ENCODE measurements at places on chromosomes 3 and 15.

DNA sequence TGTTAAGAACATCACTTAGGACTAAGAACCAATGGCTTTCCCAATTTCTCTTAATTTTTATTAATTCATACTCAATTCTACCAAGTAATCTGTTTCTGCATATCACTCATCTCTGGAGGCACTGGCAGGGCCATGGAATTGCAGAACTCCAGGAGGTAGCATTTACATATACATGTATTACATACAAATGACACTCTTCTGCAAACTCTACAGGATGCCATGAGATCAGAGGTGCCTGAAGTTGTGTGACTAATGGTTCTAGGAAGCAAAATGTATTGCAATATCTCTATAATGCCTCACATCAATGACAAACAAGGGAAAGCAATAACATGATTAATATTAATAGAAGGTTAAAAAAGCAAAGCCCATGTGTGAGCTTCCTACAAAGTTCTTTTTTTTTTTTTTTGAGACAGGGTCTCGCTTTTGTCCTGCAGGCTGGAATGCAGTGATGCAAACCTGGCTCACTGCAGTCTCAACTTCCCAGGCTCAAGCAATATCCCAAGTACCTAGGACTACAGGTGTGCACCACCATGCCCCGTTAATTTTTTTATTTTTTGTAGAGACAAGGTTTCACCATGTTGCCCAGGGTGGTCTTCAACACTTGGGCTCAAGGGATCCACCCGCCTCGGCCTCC lies 33.0 kb downstream of the DENND6A start:
- DNase-seq: no peak
- peaks cover 10% of the 10 kb centered on the region for H3K36me3 ChIP-seq
- no peaks in the 10 kb centered on the region for H3K27me3 ChIP-seq
- no peak overlapping the region for H3K27ac ChIP-seq
- H3K4me3 ChIP-seq: no peak overlapping the region

DNA sequence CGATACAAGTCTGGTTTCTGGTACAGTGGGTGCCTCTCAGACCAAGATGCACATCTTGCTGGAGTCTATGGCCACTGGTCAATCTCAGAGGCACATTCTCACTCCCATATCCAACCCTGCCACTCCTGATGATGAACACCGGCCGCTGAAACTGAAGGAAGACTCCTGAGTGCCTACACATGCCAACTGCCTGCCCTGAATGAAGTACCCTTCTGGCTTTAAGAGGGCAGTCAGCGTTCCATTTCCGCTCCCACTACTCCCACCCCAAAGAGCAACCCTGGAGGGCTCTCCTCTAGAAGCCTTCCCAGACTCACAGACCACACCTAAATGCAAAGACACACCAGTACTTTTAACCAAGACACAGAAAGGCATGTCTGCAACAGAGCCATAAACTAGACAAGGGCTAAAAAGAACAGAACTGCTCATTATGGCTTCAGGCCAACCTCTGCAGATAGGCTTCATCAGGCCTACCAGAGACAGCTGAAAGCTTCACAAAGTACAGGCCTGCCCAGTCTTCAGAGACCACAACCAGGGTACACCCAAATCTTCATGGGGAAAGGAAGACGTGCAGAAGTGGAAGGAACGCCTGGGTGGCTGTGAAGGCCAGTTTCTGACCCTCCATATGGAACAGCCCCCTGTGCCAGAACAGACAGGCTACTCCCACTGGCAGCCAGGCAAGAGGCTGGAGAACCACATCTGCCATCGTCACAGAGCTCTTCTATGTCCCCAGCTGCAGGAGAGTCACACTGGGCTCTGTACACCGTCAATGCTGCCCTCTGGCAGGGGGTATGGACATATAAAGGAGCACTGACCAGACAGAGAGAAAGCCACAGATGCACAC lies 14.3 kb downstream of the ANP32A start:
- H3K27ac ChIP-seq: no peak overlapping the region
- DNase-seq: no peak
- H3K4me1 ChIP-seq: peaks cover 83% of the 10 kb centered on the region
- no peaks in the 10 kb centered on the region for H3K27me3 ChIP-seq
- peaks cover 24% of the 10 kb centered on the region for H3K36me3 ChIP-seq

DNA sequence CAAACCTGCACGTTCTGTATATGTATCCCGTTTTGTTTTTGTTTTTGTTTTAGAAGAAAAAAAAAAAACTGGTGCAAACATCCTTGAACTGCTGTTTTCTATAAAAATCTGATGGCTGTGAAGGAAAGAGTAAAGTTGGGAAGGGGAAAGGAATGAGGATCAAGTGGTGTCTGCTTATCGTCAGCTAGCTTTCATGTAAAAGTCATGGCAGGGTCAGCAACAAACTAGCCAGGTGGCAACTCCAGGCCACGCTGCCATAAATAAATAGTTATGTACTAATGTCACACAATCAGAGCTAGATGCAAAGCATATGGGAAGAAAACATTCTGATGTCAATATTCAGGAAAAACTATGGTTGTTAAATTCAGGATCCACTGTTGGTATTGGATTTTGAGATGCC lies 2.3 kb upstream of the CDIN1 start:
- H3K4me3 ChIP-seq: no peak overlapping the region
- no peak overlapping the region for H3K27ac ChIP-seq
- peaks cover 28% of the 10 kb centered on the region for H3K4me1 ChIP-seq
- DNase-seq: no peak
- peaks cover 7% of the 10 kb centered on the region for H3K27me3 ChIP-seq

DNA sequence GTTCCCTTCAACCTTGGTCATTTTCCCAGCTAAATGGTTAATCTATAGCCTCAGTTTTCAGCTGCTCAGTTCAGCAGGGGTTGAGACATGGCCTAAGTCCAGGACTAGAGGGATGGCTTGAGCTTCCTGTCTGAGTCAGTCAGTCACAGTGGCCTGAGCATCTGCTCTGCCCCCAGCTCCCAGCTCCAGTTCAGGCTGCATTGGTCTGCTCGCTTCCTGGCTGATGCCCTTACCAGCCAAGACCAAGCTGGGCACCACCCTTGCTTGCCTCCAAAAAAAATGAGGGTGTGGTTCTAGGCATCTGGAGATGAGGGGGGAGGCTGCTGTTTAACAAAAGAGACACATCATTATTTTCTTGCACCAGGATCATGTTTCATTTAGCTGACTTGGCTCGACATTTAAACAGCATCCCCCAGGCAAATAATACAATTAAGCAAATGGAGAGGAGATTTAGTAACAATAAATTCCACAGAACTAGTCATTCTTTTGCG lies 70.7 kb downstream of the WNT5A start:
- H3K27ac ChIP-seq: no peak overlapping the region
- DNase-seq: no peak
- no peak overlapping the region for H3K4me3 ChIP-seq
- no peaks in the 10 kb centered on the region for H3K27me3 ChIP-seq
- no peaks in the 10 kb centered on the region for H3K4me1 ChIP-seq

DNA sequence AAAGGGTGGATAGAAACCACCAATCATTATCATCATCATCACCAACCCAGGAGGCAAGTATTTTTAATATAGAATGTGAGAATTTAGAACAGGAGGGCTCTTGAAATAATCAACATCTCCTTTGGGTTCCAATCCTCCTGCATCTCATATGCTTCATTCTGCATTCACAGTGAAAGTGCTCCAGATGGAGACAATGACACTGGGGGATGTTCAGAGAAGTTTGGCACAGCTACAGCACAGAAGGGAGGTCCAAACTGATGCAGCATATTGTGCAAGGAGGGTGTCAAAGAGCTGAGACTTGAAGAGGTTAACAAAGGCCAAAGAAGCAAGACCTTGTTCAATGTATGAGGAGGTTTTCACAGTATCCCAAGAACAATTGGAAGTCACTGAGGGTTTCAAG lies 767.1 kb downstream of the NTRK3 start:
- no peaks in the 10 kb centered on the region for H3K27me3 ChIP-seq
- no peaks in the 10 kb centered on the region for H3K4me1 ChIP-seq
- no peak overlapping the region for H3K4me3 ChIP-seq
- no peaks in the 10 kb centered on the region for H3K36me3 ChIP-seq

DNA sequence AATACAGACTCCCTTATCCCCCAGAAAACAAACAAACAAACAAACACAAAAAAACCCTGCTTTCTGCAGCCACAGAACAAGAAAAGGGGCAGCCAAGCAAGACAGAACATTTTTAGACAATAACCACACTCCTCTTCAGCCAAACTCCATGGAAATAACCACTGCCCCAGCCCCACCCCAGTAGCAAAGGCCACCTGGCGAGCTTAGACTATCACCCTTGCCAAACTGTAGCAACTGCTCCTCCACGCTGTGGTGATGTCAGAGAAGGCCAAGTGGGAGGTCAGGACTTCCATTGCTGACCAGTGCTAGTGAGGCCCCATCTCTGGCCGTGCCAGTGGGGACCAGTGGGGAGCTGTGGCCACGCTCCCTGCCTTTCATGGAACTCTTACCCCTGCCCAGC lies 60.3 kb upstream of the CHRNA7 start:
- peaks cover 4% of the 10 kb centered on the region for H3K27me3 ChIP-seq
- H3K4me3 ChIP-seq: no peak overlapping the region
- H3K4me1 ChIP-seq: peaks cover 1% of the 10 kb centered on the region

GRCh38 chr3:104584682-104585081 lies 782.0 kb upstream of the ALCAM start:
- H3K36me3 ChIP-seq: no peaks in the 10 kb centered on the region
- no peak overlapping the region for H3K4me3 ChIP-seq
- H3K27ac ChIP-seq: no peak overlapping the region
- DNase-seq: no peak
- no peaks in the 10 kb centered on the region for H3K4me1 ChIP-seq
- H3K27me3 ChIP-seq: peaks cover 6% of the 10 kb centered on the region

- no peaks in the 10 kb centered on the region for H3K27me3 ChIP-seq
- H3K27ac ChIP-seq: no peak overlapping the region
- no peak for DNase-seq
- no peaks in the 10 kb centered on the region for H3K4me1 ChIP-seq
Observed at GRCh38 chr3:118187221-118187620, 847.4 kb downstream of the IGSF11 start.

DNA sequence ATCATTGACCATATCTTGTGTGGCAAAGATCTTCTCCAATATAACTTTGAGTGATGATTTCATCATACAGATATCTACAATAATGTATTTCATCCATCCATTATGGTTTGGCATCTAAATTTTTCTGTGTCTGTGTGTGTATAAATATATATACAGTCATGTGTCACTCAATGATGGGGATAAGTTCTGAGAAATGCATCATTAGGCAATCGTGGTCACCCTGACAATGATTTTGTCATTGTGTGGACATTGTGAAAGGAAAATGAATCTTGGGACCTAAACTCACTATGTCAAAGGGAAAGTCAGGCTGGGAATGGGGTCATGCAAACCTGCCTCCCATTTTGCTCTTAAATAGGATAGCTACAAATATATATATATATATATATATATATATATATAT lies 12.4 kb downstream of the CFAP161 start:
- H3K4me1 ChIP-seq: no peaks in the 10 kb centered on the region
- H3K4me3 ChIP-seq: no peak overlapping the region
- H3K36me3 ChIP-seq: no peaks in the 10 kb centered on the region
- H3K27ac ChIP-seq: no peak overlapping the region
- DNase-seq: no peak

- peaks cover 83% of the 10 kb centered on the region for H3K4me1 ChIP-seq
- DNase-seq: no peak
- H3K4me3 ChIP-seq: no peak overlapping the region
- H3K27me3 ChIP-seq: no peaks in the 10 kb centered on the region
- H3K36me3 ChIP-seq: no peaks in the 10 kb centered on the region
Observed at GRCh38 chr3:108830991-108831614, 8.5 kb downstream of the TRAT1 start.

DNA sequence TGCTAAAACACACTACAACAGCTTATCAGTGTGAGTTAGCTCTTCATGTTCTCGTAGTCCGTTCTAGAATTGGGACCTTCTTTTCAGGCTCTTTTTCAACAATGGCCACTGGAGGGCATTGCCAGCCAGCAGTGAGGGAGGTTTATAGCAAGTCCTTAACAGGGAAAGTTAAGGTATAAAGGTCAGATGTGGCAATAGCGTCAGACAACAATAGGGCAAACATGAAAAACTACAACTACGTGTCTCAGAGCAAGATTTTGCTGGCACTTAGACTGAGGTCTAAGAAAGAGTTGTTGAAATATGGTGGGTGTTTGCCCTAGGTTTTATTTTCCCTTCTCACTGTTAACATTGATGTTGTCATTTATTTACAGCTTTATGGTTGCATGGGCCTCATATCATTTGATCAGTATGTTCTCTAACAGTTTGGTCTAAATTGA lies 161.4 kb downstream of the GMNC start:
- no peaks in the 10 kb centered on the region for H3K36me3 ChIP-seq
- H3K4me3 ChIP-seq: no peak overlapping the region
- H3K27ac ChIP-seq: no peak overlapping the region
- H3K27me3 ChIP-seq: peaks cover 37% of the 10 kb centered on the region

DNA sequence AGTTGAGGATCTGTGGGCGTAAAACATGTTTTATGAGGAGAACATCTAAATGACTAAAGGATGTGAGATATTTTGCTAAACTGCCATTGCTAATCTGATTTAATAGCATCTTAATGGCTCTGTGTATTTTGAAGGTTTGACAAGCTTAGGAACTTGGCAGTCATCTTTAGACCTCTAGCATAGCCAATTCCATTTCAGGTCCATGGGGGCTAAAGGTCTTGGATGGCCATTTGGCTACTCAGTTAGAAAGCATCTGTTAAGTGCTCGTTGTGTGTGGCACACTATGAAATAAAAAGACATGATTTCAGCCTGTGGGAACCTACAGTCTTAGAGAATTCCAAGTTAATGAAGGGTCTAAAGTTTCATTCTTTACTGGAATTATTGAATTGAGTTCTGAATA lies 236.2 kb downstream of the IL5RA start:
- H3K27ac ChIP-seq: no peak overlapping the region
- no peaks in the 10 kb centered on the region for H3K27me3 ChIP-seq
- no peak for DNase-seq
- H3K36me3 ChIP-seq: no peaks in the 10 kb centered on the region
- no peak overlapping the region for H3K4me3 ChIP-seq

DNA sequence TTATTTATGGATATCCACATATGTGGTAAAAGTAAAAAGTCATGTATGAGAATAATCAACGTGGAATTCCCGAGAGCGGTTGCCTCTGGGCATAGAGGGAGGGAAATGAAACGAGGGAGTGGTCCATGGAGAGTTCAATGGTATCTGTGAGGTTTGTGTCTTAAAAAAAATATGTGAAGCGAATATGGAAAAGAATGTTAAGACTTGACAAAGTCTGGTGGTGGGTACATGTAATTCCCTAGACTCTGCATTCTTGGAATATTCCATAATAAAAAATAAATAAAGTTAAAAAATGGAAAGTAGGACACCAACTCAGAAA lies 28.4 kb downstream of the FAM43A start:
- no peak for DNase-seq
- H3K27ac ChIP-seq: no peak overlapping the region
- peaks cover 2% of the 10 kb centered on the region for H3K4me1 ChIP-seq
- H3K4me3 ChIP-seq: no peak overlapping the region
- H3K36me3 ChIP-seq: no peaks in the 10 kb centered on the region

- H3K4me1 ChIP-seq: peaks cover 35% of the 10 kb centered on the region
- H3K27ac ChIP-seq: peak overlapping the region; percentile 60
- DNase-seq: peak; percentile 22
- no peaks in the 10 kb centered on the region for H3K36me3 ChIP-seq
- H3K27me3 ChIP-seq: peaks cover 3% of the 10 kb centered on the region
- peak overlapping the region; percentile 11 for H3K4me3 ChIP-seq
Observed at GRCh38 chr3:23760871-23761373, 44.8 kb upstream of the UBE2E1 start.
